Gastrocnemius medialis (tissue), 4 donors: ENCODE measurements at places on chromosomes 7 and 10.

DNA sequence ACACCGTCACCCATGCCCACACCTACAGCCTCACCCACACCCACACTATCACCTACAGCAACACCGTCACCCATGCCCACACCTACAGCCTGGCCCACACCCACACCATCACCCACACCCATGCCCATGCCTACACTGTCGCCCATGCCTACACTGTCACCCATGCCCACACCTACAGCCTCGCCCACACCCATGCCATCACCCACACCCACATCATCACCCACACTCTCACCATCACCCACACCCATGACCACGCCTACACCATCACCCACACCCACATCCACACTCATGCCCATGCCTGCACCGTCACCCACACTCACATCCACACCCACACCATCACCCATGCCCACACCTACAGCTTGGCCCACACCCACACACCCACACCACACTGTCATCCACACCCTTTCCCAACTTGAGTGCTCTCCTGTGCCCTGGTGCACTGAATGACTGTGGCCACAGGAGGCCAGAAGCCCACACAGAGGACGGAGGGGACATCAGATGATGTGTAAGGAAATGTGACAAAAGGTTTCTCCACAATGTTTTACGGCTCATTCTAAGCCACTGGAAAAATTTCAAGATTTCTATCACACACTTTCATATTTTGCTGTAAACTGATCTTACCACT is 153.3 kb downstream of the WDR37 start:
- no peak for DNase-seq

DNA sequence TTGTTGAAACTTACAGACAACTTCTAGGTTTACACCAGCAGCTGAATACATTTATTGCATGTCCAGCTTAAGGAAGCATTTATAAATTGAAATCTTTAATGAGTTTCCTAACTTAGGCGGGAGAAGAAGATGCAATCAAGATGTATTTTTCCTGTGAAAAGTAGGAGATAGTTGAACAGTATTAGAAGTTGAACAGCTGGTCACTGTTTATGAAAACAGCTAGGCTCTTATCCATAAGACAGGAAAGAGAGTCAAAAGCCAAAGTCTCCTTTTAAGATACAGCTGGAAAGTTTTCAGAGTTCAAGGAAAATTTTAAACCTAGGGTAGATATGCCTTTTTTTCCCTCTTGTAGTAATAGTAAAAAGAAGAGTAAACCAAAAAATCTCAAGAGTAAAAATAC is 236.1 kb upstream of the FERD3L start:
- DNase-seq, result no peak

- no peak for DNase-seq
These were observed 25.2 kb upstream of the ITPRID1 start for GRCh38 chr7:31488562-31489203.

- no peak for DNase-seq
These were observed 50.2 kb upstream of the BAMBI start for GRCh38 chr10:28627102-28627501.

- DNase-seq, result no peak
These were observed 234.2 kb downstream of the CRPPA start for GRCh38 chr7:16187131-16187530.

DNA sequence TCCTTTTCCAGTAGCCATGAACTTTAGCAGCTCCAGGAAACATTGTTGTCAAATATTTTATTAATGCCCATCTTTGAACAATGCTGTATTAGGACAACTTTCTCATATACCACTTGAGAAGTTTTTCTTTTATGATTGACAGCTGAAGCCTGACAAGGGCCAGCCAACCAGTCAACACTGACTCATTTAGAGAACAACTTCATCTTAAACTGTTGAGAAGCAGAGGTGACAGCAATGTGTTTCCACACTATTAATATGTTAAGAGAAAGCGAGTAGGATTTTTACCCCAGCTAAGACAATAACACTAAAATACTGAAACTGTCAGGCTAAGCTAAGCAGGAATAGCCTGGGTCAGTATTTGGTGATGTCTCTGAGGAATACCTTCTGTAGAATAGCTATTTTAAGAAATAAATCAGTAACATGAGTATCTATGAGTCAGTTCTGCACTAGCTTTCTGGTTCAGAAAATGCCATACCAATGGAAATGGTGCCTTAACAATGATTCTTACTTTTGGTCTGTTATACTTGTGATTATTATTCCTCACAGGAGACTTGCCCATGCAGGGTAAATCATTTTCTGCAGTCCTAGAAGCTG is 168.8 kb upstream of the POT1 start:
- DNase-seq, result no peak

DNA sequence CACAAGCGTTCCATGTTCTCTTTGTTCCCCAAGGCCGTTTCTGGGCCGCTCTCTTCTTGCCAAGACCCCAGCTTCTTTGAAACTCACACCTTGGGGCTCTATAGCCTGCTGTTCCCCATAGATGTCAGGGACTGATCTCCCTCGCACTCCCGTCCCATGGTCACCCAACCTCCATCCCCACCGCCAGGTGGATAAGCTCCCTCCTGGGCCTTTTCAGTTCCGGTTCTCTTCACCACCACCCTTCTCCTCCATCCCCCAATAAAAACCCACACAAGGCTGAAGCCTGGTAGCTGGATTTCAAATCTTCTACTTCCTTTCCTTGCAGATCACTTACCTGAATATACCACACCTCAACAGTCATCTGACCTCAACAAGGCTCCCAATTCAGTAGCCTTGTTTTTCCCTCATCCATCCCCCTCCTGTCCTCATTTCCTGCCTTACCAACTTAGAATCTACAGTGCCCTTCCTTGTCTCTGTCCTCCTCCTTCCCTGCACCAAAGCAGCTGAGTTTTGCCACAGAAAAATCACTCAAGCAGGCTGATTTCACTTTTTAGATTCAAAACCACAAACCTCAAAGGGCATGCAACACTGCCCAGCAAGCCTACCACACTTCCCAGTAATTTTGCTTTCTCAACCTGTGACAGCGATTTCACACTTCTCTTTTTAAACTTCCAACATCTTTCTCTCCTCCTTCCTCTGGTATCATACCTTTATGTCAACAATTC is 7.7 kb downstream of the SLC37A3 start:
- no peak for DNase-seq

DNA sequence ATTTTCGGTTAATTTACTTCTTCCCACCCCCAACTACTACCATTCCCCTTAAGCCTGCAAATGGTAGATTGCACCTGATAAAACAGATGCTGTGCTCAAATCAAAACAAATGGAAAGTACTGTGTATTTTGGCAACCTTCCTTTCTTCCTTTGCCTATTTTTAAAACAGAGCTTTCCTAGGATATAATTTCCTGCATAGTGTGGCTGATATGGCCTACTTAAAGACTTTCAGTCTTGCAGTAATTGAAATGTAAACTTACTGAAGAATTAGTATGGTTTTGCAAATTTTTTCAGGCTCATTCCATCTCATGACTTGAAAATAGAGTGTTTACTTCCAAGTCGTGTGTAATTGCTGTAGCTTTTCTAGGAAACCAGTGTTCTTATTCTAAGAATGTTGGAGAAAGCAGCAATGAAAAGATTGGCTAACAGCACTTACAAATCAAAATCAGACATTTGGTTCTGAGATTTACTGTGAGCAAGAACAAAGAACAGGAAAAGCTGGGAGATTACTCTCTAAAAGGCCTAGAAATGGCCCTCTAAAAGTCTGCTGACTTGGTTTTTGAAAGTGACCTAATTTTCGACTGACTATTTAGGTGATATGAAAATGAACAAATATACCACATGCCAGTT is 52.0 kb downstream of the REEP3 start:
- DNase-seq, result no peak

- DNase-seq, result no peak
These were observed 360.5 kb upstream of the GALNT17 start for GRCh38 chr7:70771451-70771850.

GRCh38 chr7:106056513-106057203 is 55.5 kb downstream of the SYPL1 start:
- peak; percentile 62 for DNase-seq

- DNase-seq, result no peak
These were observed 44.8 kb downstream of the EGFR start for GRCh38 chr7:55063633-55064032.

GRCh38 chr10:32346134-32346550 is 816 bp downstream of the EPC1 start:
- DNase-seq, result peak; percentile 97

GRCh38 chr7:150854066-150855000 is 2.0 kb downstream of the AOC1 start:
- DNase-seq, result no peak

DNA sequence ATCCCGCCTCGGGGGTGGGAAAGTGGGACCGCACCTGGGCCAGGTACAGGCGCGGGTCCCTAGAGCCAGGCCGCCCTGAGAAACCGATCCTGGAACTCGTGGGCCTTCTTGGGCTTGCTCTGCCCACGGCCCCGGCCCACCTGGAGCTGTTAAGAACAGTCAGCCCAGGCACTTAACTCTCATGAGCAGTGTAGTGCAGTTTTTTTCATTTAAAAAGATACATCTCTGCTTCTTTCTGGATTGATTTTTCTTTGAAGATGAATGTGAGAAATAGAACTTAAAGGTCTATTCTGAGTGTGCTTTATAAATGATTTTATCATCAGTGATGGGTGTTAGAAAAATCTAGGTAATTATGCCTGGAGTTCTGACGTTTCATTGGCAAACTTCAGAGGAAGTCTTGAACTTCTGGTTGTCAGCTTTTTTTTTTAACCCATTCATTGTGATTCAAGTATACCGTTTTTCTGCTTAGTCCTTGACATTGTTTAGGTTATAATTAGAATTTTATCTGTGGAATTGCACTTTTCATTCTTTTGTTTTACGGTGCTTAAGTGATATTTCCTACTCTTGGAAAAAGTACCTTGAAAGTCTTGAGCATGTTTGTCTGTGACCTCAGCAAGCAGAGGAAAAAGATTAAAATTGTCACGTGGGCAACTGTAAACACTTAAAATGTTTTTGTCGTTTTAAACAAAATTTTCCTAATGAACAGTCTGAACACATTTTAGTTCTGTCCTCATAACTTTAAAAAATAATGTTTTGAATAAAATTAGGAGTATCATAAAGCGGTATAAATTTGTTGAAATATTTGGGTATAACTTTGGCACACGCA is 906 bp downstream of the CDK1 start:
- no peak for DNase-seq

DNA sequence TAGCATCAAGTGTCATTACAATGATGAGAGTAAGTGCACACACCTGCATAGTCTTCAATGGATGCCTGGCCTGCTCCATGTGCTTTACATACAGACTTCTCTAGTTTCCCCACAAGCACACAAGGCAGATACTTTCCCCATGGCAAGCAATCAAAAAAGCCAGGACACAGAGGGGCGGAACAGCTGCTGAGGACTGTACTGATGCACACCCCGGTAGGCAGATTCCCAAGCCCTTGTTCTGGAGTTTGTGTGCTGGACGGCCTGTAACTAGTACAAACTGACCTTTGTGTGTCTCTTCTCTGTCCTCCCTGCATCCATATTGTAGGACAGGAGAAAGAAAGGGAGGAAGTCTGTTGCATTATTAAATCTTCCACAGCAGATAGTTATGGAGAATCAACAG is 25.8 kb downstream of the UBE2D4 start:
- no peak for DNase-seq

DNA sequence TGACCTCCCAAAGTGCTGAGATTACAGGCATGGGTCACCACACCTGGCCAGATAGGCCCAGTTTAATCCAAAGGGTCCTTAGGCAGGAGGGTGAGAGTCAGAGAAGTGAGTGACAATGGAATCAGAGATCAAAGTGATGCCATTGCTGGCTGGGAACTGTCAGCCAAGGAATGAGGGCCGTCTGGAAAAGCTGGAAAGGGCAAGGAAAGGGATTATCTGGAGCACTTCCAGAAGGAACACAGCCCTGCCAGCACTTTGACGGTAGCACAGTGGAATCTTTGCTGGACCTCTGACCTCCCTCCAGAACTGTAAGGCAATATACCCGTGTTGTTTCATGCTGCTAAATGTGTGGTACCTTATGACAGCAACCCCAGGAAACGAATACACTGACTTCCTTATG is 11.3 kb upstream of the TAS2R40 start:
- no peak for DNase-seq

GRCh38 chr10:110162741-110163145 is 44.7 kb upstream of the MXI1 start:
- DNase-seq, result no peak

- DNase-seq, result no peak
These were observed 151.1 kb downstream of the DGKB start for GRCh38 chr7:14751461-14751860.

- DNase-seq, result no peak
These were observed 6.7 kb upstream of the OAT start for GRCh38 chr10:124425227-124425962.

DNA sequence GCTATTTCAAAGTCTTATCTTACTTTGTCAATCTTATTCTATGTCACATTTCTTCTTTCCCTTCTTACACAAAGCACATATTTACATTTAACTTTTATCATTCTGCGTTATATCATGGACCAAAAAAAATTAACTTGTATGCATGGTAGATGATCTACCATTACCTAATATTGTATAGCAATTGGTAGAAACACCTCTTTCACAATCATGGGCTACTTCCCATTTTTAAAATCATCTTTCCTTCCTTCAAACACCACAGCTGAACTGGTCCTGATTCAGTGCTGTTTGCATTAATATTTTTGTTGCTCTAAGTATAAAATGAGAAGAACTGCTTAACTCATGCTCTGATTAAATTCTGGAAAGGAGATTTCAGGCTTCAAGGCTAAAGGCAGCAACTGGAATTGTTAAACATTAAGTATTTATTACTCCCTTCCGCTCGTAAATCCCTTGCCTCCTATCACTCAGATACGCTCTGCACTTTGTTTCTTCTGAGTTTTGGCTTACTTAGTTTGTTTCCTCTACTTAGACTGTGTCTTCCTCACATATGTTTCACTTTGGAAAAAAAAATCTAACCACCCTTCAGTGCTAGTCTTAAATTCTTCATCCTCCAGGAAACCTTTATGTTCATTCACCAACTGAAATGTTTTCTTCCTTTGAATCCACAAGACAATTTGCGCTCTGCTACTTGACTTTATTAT is 901.4 kb downstream of the PCDH15 start:
- no peak for DNase-seq

- DNase-seq, result no peak
These were observed 708.0 kb downstream of the LRMDA start for GRCh38 chr10:76139431-76139830.

DNA sequence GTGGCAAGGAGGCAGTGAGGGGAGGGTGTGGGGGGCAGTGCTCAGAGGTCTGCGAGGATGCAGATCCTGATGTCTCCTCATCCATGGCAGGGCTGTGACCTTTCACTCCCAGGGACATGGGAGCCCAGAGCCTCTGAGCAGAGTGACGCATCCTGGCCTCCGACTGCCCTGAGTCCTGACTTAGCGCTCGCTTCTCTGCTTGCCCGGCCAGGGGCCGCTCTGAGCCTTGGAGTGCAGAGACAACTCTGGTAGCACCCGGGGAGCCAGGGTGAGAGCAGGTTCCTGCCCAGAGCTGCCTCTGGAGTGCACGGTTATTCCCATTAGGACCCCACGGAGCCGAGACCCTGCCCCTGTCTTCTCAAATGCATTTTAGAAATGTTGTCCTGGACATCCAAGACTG is 188.0 kb downstream of the TCERG1L start:
- DNase-seq, result no peak

- DNase-seq, result no peak
These were observed 52.3 kb upstream of the SLC35B4 start for GRCh38 chr7:134368851-134369544.
